ENCODE measurements at places on chromosomes 12 and 14. TPM values are rescaled to one million over a fixed set of nuclear protein-coding genes. Genes with fewer than 3 reads are reported as not detected.

DNA sequence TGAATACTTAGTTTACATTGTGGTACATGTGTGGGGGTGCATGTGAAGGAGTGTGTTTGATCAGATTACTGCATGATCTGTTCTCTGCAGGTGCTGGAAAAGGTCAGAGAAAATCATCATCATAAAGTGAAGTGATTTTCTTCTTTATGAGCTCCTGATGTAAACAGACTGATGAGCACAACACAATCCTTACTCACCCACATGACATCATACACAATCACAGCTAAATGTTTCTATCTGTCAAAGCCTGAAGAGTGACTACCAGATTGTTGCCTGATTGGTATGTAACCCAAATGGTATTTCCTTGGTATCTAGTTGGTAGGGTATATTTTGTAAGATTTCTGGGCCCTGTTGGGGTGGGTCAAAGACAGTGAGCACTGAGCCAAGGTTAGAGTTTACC is 270.8 kb downstream of the FOXG1 start:
- DNase-seq, result no peak

- DNase-seq, result peak; percentile 77
Measured at GRCh38 chr12:21940549-21941505, at the start of gene ABCC9. Gene ABCC9, minus strand, starts transcription at chr12:21941426. Its CDS starts 4,752 bp downstream, at chr12:21936674.

GRCh38 chr12:26721800-26722199 is 111.2 kb downstream of the ITPR2 start:
- DNase-seq, result no peak

DENND5B gene
- 24.4 TPM for polyA plus RNA-seq
